Activated CD4-positive, alpha-beta memory T cell treated with anti-CD3 and anti-CD28 coated beads, Interleukin-2, amount 10 ng/mL, durations not matched to agents 7 days and 5 days (primary cell): ENCODE measurements at places on chromosomes 3 and 15. TPM values are rescaled to one million over a fixed set of nuclear protein-coding genes. Genes with fewer than 3 reads are reported as not detected.
A peak's percentile ranks its signal among the peaks of the same experiment; 100 is the strongest.

Gene RAD54L2
- 30.4 TPM for total RNA-seq

Gene FAM227B
- 3.5 TPM for total RNA-seq

Gene FAM81A
- total RNA-seq = 0.08 TPM

Gene LRRIQ4
- total RNA-seq = not detected

Gene SAMD7
- total RNA-seq = not detected

Gene GOLGA8S
- total RNA-seq = 0.38 TPM

Gene SLC28A2
- not detected for total RNA-seq

Gene CPEB1
- not detected for total RNA-seq

GRCh38 chr3:47429476-47430270 lies 46.1 kb downstream of the SCAP start:
- peaks cover 21% of the 10 kb centered on the region for H3K36me3 ChIP-seq
- DNase-seq = no peak
- no peak overlapping the region for H3K4me3 ChIP-seq
- H3K27ac ChIP-seq = no peak overlapping the region
- H3K27me3 ChIP-seq = no peaks in the 10 kb centered on the region

DNA sequence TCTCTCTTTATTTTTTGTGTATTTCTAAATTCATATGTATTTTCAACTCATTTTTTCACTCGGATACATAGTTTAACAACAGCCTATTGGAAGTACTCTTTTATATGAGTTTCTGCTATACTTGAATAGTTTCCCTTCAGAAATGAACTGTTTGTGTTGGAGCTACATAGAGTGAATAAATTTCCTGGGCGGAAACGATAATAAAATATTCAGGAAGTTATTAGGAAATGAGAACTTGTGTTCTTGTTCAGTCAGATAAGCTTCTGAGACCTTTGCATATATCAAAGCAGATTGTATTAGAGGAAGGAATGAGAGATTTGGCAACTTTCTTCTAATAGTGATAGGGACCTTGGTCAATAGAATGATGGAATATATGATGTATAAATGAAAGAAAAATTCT lies 27.3 kb downstream of the NEO1 start:
- peaks cover 6% of the 10 kb centered on the region for H3K4me1 ChIP-seq
- no peaks in the 10 kb centered on the region for H3K27me3 ChIP-seq
- no peak overlapping the region for H3K4me3 ChIP-seq
- no peak overlapping the region for H3K27ac ChIP-seq
- H3K36me3 ChIP-seq = no peaks in the 10 kb centered on the region
- DNase-seq = no peak

DNA sequence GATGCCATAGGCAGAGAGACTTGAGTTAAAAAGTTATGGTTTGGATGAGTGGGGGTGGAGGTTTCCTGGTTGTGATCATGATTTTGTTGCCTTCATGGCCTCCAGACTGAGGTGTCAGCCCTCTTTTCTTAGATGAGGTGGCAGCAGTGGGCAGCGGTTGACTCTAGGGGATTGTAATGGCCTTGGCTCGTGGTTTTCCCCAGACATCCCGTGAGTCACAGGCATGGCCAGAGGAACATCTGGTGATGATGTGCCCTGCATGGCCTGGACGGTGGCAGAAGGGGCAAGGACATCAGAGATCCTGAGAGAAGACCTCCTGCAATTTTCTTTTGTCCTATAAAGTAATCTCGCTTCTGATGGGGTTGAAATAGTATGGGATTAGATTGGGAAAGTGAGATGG lies 12.4 kb downstream of the RETNLB start:
- no peak overlapping the region for H3K4me3 ChIP-seq
- no peaks in the 10 kb centered on the region for H3K27me3 ChIP-seq
- no peaks in the 10 kb centered on the region for H3K36me3 ChIP-seq
- no peak for DNase-seq

DNA sequence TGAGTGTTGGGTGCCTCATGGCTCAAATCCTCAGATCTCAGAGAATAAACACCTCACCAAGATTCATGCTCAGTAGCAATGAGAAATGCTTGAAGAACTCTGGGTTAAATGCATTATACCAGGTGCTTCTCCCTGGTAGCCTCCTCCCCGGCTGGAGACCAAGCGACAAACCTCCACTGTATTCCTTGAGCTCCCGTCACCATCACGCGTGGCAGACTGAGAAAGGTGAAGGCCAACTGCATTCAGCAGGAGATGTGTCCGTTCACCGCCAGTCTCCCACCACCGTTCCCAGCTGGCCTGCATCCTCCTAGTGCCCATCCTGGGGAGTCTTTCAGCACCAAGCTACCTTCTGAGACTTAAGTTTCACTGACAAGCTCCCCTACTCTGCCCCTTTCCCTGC lies 7.5 kb downstream of the CSTA start:
- no peak for DNase-seq
- H3K27ac ChIP-seq = no peak overlapping the region
- H3K27me3 ChIP-seq = peaks cover 22% of the 10 kb centered on the region
- H3K4me1 ChIP-seq = no peaks in the 10 kb centered on the region
- H3K4me3 ChIP-seq = no peak overlapping the region

DNA sequence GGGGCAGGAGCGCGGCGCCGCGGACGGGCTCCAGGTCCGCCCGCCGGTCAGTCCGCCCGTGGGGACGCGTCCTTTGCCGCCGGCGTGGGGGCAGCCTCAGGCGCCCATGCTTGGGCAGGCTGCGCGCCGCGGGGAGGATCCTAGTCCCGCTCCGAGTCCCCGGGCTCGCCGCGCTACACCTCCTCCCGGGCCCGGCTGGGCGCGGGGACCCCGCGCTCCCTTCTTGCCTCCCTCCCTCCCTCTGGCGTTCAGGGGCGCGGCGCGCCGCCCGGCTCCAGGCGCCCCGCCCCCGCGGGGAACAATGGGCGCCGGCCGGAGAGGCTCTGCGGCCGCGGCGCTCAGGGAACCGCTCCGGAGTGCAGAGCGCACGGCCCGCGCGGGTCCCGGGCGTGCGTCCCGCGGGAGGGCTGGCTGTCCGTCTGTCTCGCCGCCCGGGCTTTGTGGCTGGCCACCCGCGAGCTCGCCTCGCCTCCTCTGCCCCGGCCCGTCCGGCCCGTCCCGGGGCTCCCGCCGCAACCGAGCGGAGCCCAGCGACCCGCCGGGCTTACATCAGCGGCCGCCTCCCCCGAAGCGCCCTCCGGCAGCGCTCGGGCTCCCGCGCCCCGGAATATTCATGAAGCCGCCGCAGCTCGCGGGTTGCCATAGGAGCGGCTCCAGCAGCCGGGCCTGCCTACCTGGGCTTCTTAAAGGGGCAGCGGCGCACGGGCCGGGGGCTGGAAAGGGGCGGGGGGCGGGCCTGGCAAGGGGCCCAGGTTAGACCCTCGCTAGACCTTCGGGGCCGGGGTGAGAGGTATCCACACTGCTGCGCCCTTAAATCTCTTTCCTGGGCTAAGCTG lies at the start of gene HCN4:
Gene HCN4, minus strand, starts transcription at position 658 of the 836 bp plus-strand sequence. CDS start 688 bp downstream, outside the sequence.
- no peak within 1 kb of the TSS for H3K4me3 ChIP-seq
- H3K27ac ChIP-seq = no peak within 1 kb of the TSS
- H3K36me3 ChIP-seq = no peaks in the 10 kb centered on the region
- H3K4me1 ChIP-seq = peaks cover 5% of the 10 kb centered on the region

GRCh38 chr3:7813365-7813764 lies 688.3 kb upstream of the LMCD1 start:
- H3K4me1 ChIP-seq = no peaks in the 10 kb centered on the region
- no peak overlapping the region for H3K27ac ChIP-seq
- H3K27me3 ChIP-seq = no peaks in the 10 kb centered on the region
- DNase-seq = no peak
- no peaks in the 10 kb centered on the region for H3K36me3 ChIP-seq

DNA sequence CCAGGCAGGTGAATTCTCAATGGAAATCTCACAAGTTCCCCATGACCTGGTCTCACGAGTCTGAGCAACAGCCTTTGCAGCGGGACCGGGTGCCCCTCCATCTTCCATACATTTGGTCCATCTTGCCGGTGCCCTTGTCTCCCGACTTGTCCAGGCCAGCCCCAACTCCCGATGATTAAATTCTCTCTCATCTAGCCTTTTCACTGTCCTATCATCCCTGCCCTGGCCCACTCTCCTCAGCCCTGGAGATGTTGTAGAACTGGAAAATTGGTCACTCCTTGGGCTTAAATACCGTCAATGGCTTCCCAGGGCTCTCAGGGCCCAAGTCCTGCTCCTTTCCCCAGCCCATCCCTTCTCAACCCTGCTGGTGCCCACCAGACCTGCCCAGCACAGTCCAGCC lies 34.4 kb downstream of the PRR20G start:
- DNase-seq = no peak
- H3K27me3 ChIP-seq = no peaks in the 10 kb centered on the region
- H3K4me1 ChIP-seq = no peaks in the 10 kb centered on the region
- no peak overlapping the region for H3K4me3 ChIP-seq

- no peaks in the 10 kb centered on the region for H3K4me1 ChIP-seq
- peaks cover 11% of the 10 kb centered on the region for H3K27me3 ChIP-seq
- H3K27ac ChIP-seq = no peak overlapping the region
Observed at GRCh38 chr15:71662306-71662705, 148.0 kb upstream of the NR2E3 start.

- H3K27ac ChIP-seq = no peak overlapping the region
- H3K36me3 ChIP-seq = no peaks in the 10 kb centered on the region
- DNase-seq = no peak
- H3K4me1 ChIP-seq = peaks cover 20% of the 10 kb centered on the region
Observed at GRCh38 chr15:62067448-62068044, 769 bp downstream of the C2CD4A start.

DNA sequence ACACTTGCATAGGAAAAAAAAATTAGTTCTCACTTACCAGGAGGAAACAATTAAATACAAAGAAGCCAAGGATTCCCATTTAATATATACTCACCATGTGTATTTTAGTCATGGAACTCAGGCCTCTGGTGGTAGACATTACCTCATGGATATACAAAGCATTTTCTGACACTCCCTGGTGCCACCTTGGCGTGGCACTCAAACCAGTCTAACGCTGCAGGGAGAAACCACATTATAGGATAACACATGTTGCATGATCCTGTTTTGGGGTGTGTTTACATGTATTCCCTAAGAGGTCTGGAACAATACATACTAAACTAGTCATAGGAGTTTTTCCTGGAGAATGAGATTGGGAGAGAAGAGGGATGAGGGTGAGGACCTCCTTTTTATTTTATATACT lies 5.9 kb upstream of the RTF1 start:
- H3K4me1 ChIP-seq = peaks cover 5% of the 10 kb centered on the region
- no peak overlapping the region for H3K4me3 ChIP-seq
- no peak overlapping the region for H3K27ac ChIP-seq
- no peaks in the 10 kb centered on the region for H3K36me3 ChIP-seq

GRCh38 chr3:5056111-5056391 lies 66.0 kb upstream of the ARL8B start:
- peaks cover 4% of the 10 kb centered on the region for H3K27me3 ChIP-seq
- peaks cover 64% of the 10 kb centered on the region for H3K4me1 ChIP-seq
- H3K27ac ChIP-seq = no peak overlapping the region
- H3K4me3 ChIP-seq = no peak overlapping the region
- no peaks in the 10 kb centered on the region for H3K36me3 ChIP-seq

GRCh38 chr15:44729408-44730127 lies 6.8 kb upstream of the TRIM69 start:
- peak overlapping the region; percentile 100 for H3K27ac ChIP-seq
- H3K27me3 ChIP-seq = no peaks in the 10 kb centered on the region
- H3K4me3 ChIP-seq = peak overlapping the region; percentile 99

DNA sequence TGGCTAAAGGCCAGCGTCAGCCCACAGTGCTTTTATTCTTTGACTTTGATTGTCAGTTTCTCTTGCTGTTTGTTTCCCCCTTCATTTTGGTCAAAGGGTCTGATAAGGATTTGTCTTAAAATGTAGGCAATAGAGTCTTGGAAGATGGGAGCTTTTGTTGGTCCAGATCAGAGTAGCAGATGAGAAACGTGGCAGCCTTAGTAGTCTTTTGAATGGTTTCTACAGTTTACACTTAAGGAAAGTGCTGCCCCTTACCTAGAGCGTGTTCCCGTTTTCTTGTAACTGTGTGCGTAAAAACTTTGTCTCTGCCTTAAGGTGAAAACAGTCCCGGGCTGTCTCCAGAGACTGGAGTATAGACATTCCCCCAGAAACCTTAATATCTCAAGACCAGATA lies 630 bp downstream of the LXN start:
- peak overlapping the region; percentile 85 for H3K27ac ChIP-seq
- H3K4me3 ChIP-seq = peak overlapping the region; percentile 90
- no peak for DNase-seq
- peaks cover 28% of the 10 kb centered on the region for H3K4me1 ChIP-seq
- peaks cover 29% of the 10 kb centered on the region for H3K36me3 ChIP-seq

- H3K4me3 ChIP-seq = no peak overlapping the region
- no peak for DNase-seq
- no peaks in the 10 kb centered on the region for H3K27me3 ChIP-seq
- peaks cover 2% of the 10 kb centered on the region for H3K36me3 ChIP-seq
Observed at GRCh38 chr3:188712248-188712924, 459.4 kb upstream of the TPRG1 start.

GRCh38 chr15:52178765-52179164 lies 12.4 kb downstream of the GNB5 start:
- no peak for DNase-seq
- peak overlapping the region; percentile 89 for H3K4me3 ChIP-seq
- H3K36me3 ChIP-seq = peaks cover 9% of the 10 kb centered on the region
- peak overlapping the region; percentile 91 for H3K27ac ChIP-seq

DNA sequence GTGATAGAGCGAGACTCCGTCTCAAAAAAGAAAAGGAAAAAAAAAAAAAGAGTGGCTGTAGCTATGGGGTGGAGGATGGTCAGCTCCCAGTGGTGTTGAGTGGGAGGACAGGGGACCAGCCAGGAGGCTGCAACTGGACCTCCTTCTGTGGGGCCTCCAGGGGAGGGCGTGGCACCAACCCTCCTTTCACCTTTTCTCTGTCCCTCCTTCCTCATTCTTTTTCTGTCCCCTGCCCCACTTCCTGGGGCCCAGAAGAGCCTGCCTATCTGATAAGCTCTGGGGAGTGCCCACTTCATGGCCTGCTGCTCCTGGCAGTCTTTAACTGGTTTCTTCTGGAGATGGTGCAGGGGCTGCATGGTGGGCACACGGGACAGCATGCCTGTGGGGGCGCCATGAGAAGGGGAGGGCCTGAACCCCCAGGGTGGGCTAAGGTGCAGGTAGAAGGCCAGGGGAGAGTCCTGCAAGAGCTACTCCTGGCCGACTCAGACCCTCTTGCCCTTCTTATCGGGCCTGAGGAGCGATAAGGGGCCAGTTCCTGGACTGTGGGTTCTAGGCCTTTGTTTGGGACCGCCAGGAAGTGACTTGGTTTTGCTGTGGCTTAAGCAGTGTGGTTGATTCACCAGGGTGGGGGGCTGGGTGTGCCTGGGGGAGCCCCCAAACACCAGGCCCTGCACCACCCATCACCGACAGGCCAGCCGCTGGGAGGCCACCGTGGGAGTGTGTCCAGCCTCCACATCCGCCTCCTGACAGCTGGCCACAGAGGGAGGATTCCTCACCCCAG lies 49.4 kb upstream of the FLNB start:
- H3K36me3 ChIP-seq = no peaks in the 10 kb centered on the region
- peaks cover 17% of the 10 kb centered on the region for H3K4me1 ChIP-seq
- DNase-seq = no peak
- H3K27ac ChIP-seq = no peak overlapping the region
- H3K4me3 ChIP-seq = no peak overlapping the region
- H3K27me3 ChIP-seq = no peaks in the 10 kb centered on the region

DNA sequence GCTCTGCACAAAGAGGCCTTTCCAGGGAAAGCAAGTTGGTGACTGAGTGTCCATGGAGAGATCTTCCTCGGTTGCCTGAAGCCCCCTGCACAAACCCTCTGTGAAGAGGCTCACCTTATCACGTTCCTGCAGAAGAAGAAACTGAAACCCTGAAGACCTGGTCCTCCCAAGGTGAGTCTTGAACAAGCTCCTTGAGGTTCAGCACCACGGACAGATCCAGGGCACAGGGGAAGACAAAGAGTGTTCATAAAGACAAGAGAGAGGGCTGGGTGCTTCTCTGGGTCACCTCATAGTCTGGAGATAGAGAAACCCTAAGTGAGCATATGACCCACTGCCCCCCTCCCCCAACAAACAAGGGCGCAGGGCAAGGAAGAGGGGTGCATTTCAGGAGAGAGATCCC lies 21.7 kb upstream of the TBC1D21 start:
- no peaks in the 10 kb centered on the region for H3K36me3 ChIP-seq
- H3K4me1 ChIP-seq = no peaks in the 10 kb centered on the region
- H3K27ac ChIP-seq = no peak overlapping the region
- no peak overlapping the region for H3K4me3 ChIP-seq
